GM12878 (cell line): ENCODE measurements at places on chromosomes 7 and 10.

DNA sequence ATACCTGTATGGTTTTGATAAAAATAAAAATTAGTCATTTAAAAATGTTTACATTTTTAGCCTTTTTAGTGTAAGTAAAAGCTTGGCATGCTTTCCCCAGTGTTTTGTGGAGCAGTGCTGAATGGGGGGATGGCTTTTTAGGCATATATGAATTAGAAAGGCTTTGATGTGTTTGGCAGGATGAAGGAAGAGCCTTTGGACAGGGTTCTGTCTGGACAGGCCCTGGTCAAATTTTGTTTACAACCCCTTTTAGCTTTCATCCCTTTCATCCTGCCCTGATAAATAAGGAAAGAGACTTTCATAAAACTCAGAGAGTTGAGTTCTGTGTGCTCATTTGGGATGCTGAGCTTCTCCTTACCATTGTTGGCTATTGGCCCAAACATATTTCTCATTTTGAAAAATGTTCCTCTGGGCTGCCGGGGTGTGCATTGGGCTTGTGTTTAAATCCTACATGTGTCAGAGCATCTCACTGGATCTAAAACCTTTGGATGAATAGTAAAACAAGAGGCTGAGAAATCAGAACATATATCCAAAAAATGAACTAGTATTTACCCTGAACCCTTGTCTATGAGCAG, 68.1 kb upstream of the PHYHIPL start:
- no peak for DNase-seq

DNA sequence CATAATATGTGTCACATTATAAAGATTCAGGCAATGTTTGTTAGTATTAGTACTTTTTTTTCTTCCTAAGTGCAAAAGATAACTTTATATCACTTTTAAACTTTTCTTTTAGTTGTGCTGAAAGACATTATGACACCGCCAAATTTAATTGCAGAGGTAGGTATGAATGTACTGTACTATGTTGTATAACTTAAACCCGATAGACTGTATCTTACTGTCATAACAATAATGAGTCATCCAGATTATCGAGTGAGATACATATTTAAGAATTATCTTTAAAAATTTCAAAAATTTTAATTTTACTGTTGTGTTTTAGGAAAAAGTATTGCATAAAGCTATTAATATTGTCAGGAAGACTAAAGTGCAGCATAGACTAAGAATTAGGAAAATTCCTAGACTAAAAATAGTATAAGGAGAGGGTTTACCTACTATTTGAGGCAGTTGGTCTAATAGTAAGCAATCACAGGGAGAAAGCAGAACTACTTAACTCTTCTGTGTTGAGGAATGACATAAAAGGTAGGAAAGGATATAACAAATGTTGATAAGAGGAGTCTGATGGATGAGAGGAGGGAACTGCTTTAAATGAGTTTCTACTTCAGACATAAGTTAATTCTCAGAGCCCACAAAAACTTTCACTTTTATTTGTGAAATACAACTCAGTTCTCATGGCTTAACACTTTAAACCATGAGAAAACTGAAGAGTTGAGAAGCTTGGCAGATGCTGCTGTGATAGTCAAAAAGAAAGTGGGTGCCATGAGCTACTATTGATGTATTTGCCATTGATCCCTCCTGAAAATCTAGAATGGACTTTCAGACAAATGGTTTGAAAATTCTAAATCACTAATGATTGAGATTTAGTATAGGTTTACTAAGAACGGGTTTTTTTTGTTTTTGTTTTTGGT, 67.8 kb downstream of the PTEN start:
- peak; percentile 66 for DNase-seq

GRCh38 chr7:22997871-22998518, 15.9 kb downstream of the HYCC1 start:
- no peak for DNase-seq

DNA sequence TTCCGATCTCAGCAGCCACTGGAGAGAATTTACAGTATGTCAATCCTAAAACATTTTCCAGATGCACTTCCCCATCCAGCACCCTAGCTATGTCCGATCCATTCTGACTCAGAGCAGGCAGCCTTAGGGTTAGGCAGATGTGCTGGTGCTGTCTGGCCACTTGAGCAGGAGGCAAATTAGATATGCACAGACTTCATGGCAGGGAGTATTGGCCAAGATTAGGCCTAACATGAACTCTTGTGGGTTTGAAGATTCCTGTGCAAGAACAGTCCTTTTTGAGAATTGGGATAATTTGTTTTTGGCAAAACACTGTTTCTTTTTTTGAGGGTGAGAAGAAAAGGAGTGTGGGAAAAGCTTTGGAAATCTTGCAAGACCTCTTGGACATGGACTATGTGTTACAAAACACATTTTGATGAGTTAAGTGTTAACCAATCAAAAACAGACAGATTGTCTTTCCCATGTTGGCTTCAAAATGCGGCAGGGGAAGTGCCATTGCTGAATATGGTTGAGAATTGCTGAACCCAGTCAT, 218.6 kb upstream of the INHBA start:
- no peak for DNase-seq

DNA sequence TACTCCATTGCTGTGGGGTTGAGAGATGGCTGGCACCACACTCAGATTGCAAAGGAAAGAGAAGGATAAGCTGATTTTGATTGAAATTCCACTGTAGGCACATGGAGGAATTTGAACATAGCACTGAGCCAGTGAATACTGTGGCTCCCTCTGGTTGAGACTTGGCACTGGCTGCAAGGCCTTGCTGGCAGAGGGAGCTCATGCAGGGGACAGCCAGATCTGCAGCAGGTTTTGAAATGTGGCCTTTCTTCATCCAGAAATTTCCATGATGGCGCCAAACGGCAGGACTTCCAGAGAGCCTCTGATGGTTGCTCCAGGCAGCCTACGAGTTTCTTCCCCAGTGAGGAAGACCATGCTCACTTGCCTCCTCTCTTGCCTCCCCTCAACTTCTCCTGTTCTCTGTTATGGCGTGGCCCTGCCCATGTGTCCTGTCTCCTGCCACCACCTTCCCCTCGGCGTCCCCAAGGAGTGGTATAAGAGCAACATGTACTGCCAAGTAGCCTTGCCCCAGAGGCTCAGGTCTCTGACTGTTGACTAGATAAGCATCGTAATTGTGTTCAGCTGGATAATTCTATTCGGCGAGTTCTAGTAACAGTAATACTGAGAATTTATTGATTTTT, 265.6 kb downstream of the CCDC3 start:
- DNase-seq = no peak

DNA sequence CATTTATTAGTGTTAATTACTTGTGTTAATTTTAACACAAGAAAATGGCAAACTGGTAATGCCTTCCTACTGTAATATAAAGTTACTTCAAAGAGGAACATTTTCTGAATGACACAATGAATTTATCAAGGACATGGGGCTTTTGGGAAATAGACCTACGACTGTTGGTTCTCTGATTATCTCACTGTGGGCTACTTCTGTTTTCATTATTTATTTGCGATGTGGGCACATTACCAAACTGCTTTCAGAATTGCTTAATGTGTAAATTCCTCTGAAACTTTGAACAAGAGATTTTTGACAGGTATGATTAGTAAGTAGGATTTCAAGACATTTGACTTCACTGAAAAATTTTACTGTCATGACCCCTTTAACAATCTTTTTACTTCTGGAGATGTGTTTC, 535.6 kb downstream of the CNTNAP2 start:
- DNase-seq = no peak

DNA sequence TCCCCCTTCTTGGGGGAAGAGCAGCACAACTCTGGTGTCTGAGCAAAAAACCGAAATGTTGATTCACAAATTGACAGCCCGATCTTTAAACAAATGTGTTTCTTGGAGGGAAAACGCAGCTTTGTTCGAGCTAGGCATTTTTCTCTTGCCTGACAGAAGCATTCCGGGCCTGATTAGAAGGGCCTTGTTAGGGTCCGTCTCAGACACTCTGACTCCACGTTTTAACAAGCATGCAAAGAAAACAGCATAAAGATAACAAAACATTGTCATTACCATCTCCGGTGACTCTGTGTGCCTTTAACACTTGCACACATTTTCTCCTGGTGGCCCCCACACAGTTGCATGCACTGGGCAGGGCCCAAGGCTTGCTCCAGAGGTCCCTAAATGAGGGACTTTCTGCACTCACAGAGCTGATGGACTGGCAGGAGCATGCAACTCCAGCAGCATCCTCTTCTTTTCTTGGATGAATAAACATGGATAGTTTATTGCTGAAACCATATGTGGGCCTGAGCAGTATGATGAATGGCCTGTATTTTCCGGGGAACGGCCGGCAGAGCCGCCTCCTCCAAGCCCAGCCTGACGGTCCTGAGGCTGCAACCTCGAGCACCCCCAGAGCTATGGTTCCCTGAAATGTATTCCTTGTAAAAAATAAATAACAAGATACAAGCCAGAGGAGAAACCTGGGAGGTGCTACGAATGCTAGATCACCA, 50.9 kb downstream of the EBF3 start:
- DNase-seq = no peak

GRCh38 chr7:86720306-86720705, 76.6 kb downstream of the GRM3 start:
- no peak for DNase-seq

DNA sequence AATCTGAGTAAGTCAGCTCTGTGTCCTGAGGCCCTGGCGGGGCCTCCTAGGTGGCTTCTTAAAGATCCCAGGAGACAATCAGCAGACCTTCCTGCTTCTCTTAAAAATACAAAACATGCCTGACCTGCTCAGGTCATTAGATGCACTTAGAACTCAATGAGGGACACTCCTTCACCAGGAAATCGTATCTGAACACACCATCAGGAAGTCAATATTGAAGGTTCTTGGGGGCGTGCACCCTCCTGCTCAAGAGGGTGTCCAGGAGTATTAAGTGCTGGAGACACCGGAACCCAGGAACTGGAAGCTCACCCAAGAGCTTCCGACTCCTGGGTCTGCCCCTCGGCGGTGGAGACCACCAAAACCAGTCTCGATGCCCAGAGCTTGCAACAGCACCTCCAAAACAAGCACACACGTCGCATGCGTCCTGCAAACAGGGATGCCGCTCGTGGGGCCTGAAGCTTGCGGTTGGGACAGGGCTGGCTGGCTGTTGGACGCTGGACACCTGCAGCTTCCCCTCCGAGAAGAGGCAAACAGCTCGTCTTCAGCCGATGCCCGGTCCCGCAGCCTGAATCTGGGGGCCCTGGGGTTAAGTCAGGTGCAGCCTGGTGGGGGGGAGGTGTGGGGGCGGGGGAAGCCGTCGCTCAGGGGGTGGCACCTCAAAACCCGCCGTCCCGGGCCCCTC, 803 bp downstream of the RAPGEF5 start:
- DNase-seq = no peak

DNA sequence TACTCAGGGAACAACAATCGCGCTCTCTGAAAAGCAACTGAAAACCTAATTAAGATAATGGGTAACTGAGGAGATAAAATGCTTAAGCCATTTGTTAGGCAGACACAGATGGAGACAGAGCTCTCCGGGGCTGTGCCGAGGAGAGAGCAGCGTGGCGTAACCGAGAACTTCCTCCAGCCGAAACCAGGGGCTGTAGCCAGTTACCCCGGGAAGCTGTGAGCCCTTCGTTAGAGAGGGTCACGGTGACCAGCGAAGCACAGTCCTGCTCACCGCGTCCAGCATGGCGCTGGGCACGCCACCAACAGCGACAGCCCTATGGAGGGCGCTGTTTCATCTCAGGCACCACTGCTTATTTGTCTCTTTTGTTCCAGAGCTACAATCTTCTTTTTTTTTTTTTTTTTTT, 16.1 kb downstream of the PAPOLB start:
- DNase-seq = no peak

- no peak for DNase-seq
Measured at GRCh38 chr10:52004342-52004949, 305.1 kb upstream of the CSTF2T start.

GRCh38 chr10:89037096-89037495, 46.5 kb downstream of the FAS start:
- DNase-seq = no peak

GRCh38 chr10:124063750-124064603, 29.4 kb downstream of the CHST15 start:
- no peak for DNase-seq

DNA sequence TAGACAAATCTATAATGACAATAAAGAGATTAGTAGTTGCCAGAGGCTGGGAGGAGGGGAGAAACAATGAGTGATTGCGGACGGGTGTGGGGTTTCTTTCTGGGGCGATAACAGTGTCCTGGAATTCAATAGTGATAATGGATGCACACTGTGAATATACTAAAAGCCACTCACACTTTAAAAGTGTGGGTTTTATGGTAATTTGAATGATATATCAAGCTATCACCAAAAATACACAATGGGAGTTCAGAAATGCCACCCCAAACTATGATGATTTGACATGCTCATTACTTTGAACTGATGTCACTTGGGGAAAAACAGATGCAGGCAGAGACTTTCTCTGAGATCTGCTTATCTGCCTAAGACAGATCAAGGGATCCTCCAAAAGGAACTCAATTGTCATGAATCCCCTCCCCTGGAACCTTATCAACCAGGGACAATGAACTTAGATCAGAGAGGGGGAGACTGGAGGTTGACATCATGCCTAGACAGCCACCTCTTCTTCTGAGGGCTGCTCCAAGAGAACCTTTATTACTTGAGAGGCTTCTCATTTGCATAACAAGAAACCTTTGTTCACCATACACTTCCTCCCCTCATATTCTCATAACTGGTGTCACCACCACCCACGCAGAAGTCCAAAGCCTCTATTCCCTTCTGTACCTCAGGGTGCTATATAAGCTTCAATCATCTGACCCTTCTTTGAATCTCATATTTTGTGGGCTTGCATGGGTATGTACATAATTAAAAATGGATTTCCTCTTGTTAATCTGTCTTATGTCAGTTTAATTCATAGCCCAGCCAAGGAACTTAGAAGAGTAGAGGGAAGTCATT, 14.8 kb upstream of the ZC3HAV1 start:
- no peak for DNase-seq

- no peak for DNase-seq
Measured at GRCh38 chr7:128453836-128454804, 1.6 kb upstream of the HILPDA start.

DNA sequence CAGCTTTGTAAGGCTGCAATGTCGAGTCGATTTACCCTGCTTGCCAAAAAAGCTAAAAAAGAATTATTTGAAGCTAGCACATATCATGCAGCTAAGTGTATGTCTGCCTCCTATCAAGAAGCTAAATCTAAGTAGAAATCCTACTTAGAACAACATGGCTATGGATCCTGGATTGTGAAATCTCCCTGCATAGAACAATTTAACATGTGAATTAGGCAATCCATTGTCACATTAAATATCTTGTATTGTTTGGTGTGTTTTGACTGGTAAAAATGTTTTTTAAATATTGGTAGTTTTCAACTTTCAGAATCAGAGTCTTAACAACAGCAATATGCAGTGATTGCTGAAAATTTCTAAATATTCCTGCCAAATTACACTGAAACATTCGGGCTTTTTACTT, 73.3 kb downstream of the SKIDA1 start:
- no peak for DNase-seq

- no peak for DNase-seq
Measured at GRCh38 chr7:140564643-140565042, 76.0 kb downstream of the DENND2A start.
